ENCODE measurements at places on chromosomes 2 and 18. TPM values are rescaled to one million over a fixed set of nuclear protein-coding genes. Genes with fewer than 3 reads are reported as not detected.

DNA sequence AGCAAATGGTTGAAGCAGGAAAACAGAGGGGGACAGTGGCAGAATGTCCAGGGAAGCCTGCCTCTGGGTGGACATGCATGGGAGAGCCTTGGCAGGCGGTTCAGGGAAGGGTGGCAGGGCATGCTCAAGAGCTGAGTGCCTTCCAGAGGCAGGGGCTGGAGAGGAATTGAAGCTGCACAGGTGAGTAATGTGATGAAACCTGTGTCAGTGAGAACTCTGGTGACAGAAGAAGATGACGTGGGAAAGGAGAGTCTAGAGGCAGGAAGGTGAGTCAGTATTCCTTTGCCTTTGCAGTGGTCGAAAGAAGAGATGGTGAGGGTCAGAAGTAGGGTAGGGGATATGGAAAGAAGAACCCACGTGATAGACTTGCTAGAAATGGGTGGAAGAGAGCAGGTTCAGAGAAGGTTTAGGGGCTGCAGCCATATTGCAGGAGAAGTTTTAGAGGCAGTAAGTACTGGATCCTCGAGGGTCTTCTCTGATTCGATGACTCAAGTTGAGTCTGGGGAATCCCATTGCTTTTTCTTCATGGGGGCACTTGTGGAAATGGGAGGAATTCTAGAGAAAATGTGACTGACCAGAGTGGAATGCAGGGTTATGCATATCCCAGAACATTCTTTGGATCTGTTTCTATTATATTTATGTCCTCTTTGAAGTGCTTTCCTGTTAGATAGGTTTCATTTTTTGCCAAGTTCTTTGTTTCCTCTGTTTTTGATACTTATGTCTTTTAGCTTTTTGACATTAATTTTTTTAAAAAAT lies 37.4 kb downstream of the TMEM87B start:
- H3K27ac ChIP-seq, result peak overlapping the region; percentile 32
- no peaks in the 10 kb centered on the region for H3K27me3 ChIP-seq
- H3K4me1 ChIP-seq, result peaks cover 15% of the 10 kb centered on the region
- peaks cover 26% of the 10 kb centered on the region for H3K36me3 ChIP-seq
- peak; percentile 83 for DNase-seq
- H3K4me3 ChIP-seq, result no peak overlapping the region

DNA sequence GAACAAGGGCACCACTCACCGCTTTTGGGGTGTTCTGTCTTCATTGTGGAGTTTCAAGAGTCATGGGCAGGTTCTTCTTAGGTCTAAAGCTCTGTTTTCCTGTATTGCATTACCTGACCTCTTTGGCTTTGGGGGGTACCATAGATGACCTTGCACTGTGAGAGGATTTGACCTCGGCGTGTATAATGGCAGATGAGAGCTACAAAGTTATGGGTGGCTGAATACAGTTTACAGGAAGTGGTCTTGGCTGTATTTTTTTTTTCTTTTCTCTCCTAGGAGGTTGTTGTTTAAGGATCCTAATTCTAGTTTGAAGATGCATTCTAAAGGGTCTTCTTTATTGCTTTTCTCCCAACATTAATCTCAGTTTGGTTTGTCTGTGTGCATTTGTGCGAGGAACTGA lies 11.5 kb downstream of the GAL3ST2 start:
- H3K27me3 ChIP-seq, result 0 out of 2 replicates have a peak, but pooled peaks cover 2% of the 10 kb centered on the region
- H3K4me1 ChIP-seq, result no peaks in the 10 kb centered on the region
- no peaks in the 10 kb centered on the region for H3K36me3 ChIP-seq
- H3K4me3 ChIP-seq, result no peak overlapping the region

GRCh38 chr2:222671259-222672067 lies at the start of gene MOGAT1:
Gene MOGAT1 (plus strand): TSS chr2:222671658. CDS start chr2:222671786, 128 bp downstream.
- H3K36me3 ChIP-seq, result no peaks in the 10 kb centered on the region
- H3K4me1 ChIP-seq, result no peaks in the 10 kb centered on the region
- no peak for DNase-seq
- no peak within 1 kb of the TSS for H3K27ac ChIP-seq
- peaks cover 36% of the 10 kb centered on the region for H3K27me3 ChIP-seq
- H3K4me3 ChIP-seq, result peak within 1 kb of the TSS; percentile 39

DNA sequence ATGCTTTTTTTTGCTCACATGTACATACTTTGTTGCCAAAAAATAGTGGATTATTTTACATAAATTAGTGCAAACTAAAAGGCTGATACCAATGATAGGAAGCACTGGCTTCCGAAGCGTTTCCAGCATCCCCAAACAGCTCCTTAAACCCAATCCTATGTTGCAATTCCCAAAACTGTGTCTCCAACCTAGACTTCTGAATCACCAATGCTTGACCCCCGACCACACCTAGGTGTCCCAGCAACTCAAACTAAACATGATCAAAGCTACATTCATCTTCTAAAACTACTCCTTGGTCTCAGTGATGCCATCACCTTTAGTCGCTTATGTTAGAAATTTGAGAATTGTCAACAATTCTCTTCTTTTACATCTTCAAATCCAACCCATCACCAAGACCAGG lies 13.4 kb downstream of the ATP8B1 start:
- no peak for DNase-seq
- no peaks in the 10 kb centered on the region for H3K27me3 ChIP-seq
- peaks cover 31% of the 10 kb centered on the region for H3K4me1 ChIP-seq
- H3K4me3 ChIP-seq, result no peak overlapping the region
- H3K27ac ChIP-seq, result peak overlapping the region; percentile 88

- H3K4me1 ChIP-seq, result peaks cover 2% of the 10 kb centered on the region
- no peak overlapping the region for H3K27ac ChIP-seq
- DNase-seq, result no peak
- no peaks in the 10 kb centered on the region for H3K36me3 ChIP-seq
- H3K4me3 ChIP-seq, result no peak overlapping the region
- no peaks in the 10 kb centered on the region for H3K27me3 ChIP-seq
Measured at GRCh38 chr2:143296089-143296488, 166.9 kb downstream of the ARHGAP15 start.

GRCh38 chr2:184039493-184039892 lies 558.8 kb upstream of the ZNF804A start:
- H3K36me3 ChIP-seq, result no peaks in the 10 kb centered on the region
- H3K4me3 ChIP-seq, result no peak overlapping the region
- no peaks in the 10 kb centered on the region for H3K4me1 ChIP-seq
- no peak overlapping the region for H3K27ac ChIP-seq
- H3K27me3 ChIP-seq, result no peaks in the 10 kb centered on the region
- no peak for DNase-seq

DNA sequence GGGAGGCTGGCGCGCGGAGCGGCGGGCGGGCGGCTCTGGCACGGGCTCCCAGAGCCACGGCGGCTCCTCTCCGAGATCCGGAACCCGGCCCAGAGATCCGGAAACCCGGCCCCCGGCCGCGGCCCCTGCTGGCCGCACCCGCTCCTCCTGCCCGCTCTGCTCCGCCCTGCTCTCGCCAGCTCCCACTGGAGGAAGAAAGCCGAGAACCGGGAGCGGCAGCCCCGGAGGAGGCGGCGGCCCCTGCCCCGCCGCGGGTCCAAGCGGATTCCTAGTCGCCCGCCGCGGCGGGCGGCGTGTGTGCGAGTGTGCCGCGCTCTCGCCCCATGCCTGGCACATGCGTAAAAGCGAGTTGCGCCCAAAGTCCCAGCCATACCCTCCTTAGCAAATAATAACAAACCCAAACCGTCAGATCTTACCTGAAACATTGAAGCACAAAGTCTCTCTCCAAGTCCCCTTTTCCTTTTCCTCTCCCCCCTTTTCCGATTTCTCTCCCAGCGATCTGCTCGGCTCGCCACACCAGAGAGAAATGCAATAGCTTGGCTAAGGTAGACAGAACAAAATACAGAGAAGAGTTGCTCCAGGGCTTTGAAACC lies 108.7 kb upstream of the KCTD1 start:
- H3K36me3 ChIP-seq, result no peaks in the 10 kb centered on the region
- peak overlapping the region; percentile 38 for H3K4me3 ChIP-seq
- H3K4me1 ChIP-seq, result no peaks in the 10 kb centered on the region
- DNase-seq, result peak; percentile 36
- H3K27ac ChIP-seq, result no peak overlapping the region
- peaks cover 37% of the 10 kb centered on the region for H3K27me3 ChIP-seq

- H3K4me3 ChIP-seq, result no peak overlapping the region
- no peaks in the 10 kb centered on the region for H3K36me3 ChIP-seq
- no peaks in the 10 kb centered on the region for H3K27me3 ChIP-seq
- H3K27ac ChIP-seq, result no peak overlapping the region
- no peaks in the 10 kb centered on the region for H3K4me1 ChIP-seq
Measured at GRCh38 chr2:35199298-35199697, 1156.3 kb upstream of the CRIM1 start.

DNA sequence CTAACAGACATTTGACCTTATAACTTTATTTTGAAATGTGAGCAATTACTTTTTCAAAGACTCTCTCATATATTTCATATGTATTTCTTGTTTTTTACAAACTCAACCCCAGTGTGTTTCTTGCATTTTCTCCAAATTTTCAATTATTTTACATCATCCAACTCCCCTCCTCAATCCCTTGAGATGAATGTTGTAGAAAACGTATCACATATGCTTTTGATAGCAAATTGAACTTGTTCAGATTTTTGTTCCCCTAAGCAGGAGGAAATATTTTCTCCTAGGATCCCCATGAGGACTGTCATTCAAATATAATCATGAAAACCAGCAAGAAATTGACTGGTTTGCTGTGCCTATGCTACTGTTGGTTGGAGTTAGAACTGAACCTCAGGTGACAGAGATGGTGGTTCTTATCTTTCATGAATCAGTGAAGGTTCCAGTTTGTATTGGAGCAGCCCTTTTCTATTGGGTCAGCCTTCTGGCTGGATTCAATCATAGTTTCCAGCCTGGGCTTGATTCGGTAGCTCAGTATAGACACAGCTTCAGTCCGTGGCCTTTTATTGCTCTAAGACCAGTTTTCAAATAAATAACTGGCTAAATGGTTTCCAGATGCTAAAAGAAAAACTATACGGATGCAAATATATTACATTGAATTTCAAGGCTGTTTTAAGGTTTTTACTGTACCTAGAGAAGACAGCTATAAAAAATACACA lies 591.0 kb downstream of the EPHA4 start:
- H3K27ac ChIP-seq, result no peak overlapping the region
- H3K27me3 ChIP-seq, result peaks cover 7% of the 10 kb centered on the region
- no peaks in the 10 kb centered on the region for H3K4me1 ChIP-seq
- H3K4me3 ChIP-seq, result no peak overlapping the region
- no peaks in the 10 kb centered on the region for H3K36me3 ChIP-seq

- H3K36me3 ChIP-seq, result no peaks in the 10 kb centered on the region
- no peaks in the 10 kb centered on the region for H3K27me3 ChIP-seq
- H3K4me3 ChIP-seq, result no peak overlapping the region
Measured at GRCh38 chr18:32803568-32803967, 30.7 kb upstream of the KLHL14 start.

DNA sequence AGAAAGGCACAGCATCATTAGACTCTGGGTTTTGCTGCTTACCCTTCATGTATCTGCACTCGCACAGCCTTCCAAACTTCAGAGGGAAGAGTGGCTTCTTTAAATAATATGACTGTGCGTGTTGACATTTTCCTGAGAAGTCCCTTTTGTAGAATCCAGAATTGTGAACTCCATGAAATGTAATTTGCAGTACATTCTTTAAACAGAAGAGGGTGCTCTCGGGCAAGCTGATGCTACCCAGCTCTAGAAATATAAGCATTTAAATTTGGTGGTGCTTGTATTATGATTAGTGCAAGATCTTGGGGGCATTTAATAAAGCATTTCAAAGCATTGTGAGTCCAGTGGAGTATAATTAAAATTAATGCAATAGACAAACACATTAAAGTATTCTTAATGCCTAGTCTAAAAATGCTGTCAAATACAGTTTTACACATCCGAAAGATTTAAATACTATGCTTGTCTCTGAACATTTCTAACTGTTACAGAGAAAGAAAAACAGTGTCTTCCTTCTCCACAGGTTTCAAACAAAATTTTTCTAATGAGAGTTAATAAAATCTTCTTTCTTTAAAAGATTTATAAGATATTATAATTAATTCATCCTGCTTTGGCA lies 17.3 kb upstream of the GTF2A1L start:
- H3K4me1 ChIP-seq, result peaks cover 7% of the 10 kb centered on the region
- no peaks in the 10 kb centered on the region for H3K27me3 ChIP-seq
- H3K27ac ChIP-seq, result peak overlapping the region; percentile 66
- no peak overlapping the region for H3K4me3 ChIP-seq

- no peaks in the 10 kb centered on the region for H3K36me3 ChIP-seq
- no peak for DNase-seq
- H3K4me3 ChIP-seq, result no peak overlapping the region
- peaks cover 4% of the 10 kb centered on the region for H3K27me3 ChIP-seq
- H3K27ac ChIP-seq, result no peak overlapping the region
Measured at GRCh38 chr2:127573771-127574170, 38.3 kb downstream of the MYO7B start.

DNA sequence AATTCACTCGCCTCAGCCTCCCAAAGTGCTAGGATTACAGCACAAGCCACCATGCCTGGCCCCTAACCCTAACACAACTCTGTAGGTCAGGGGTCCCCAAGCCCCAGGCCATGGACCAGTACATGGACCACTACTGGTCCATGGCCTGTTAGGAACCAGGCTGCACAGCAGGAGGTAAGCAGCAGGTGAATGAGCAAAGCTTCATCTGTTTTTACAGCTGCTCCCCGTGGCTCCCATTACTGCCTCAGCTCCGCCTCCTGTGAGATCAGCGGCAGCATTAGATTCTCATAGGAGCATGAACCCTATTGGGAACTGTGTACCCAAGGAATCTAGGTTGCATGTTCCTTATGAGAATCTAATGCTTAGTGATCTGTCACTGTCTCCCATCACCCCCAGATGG lies 201.7 kb downstream of the NRP2 start:
- DNase-seq, result no peak
- peaks cover 13% of the 10 kb centered on the region for H3K27me3 ChIP-seq
- H3K4me1 ChIP-seq, result no peaks in the 10 kb centered on the region

- H3K27me3 ChIP-seq, result no peaks in the 10 kb centered on the region
- peak; percentile 85 for DNase-seq
- H3K36me3 ChIP-seq, result no peaks in the 10 kb centered on the region
- H3K4me1 ChIP-seq, result peaks cover 2% of the 10 kb centered on the region
- H3K27ac ChIP-seq, result peak overlapping the region; percentile 33
Measured at GRCh38 chr2:52260904-52261303, 1229.0 kb upstream of the NRXN1 start.

DNA sequence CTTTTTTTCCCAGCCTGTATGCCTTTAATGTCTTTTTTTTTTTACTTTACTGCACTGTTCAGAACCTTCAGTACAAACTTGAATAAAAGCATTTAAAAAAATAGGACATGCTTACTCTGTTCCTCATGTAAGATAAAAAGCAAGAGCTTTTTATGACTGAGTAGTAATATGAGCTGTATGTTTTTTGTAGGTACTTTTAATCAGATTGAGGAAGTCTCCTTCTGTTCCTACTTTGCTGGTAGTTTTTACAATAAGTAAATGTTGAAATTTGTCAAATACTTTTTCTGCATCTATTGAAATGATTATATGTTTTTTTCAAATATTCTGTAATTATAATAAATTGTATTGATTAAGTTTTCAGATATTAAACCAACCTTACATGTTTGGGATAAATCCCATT lies 189.8 kb downstream of the FAM210A start:
- peaks cover 5% of the 10 kb centered on the region for H3K27me3 ChIP-seq
- no peaks in the 10 kb centered on the region for H3K4me1 ChIP-seq
- no peak overlapping the region for H3K27ac ChIP-seq
- DNase-seq, result no peak

- H3K36me3 ChIP-seq, result peaks cover 3% of the 10 kb centered on the region
- H3K4me3 ChIP-seq, result no peak overlapping the region
- H3K27me3 ChIP-seq, result no peaks in the 10 kb centered on the region
- DNase-seq, result peak; percentile 75
- peak overlapping the region; percentile 29 for H3K27ac ChIP-seq
Measured at GRCh38 chr2:48504647-48505327, 25.2 kb upstream of the STON1 start.

GRCh38 chr18:79107886-79108285 lies 38.7 kb downstream of the ATP9B start:
- no peaks in the 10 kb centered on the region for H3K27me3 ChIP-seq
- no peak overlapping the region for H3K27ac ChIP-seq
- DNase-seq, result no peak
- peaks cover 2% of the 10 kb centered on the region for H3K4me1 ChIP-seq

The IL36A gene
- total RNA-seq, result not detected

The ABCG8 gene
- not detected for total RNA-seq

The NMUR1 gene
- not detected for total RNA-seq

The SMYD1 gene
- not detected for total RNA-seq

The CHRND gene
- not detected for total RNA-seq

The INO80C gene
- total RNA-seq, result 4.4 TPM

The KCNK3 gene
- under 0.01 TPM for total RNA-seq
